ENCODE measurements at places on chromosomes 11 and 22.

DNA sequence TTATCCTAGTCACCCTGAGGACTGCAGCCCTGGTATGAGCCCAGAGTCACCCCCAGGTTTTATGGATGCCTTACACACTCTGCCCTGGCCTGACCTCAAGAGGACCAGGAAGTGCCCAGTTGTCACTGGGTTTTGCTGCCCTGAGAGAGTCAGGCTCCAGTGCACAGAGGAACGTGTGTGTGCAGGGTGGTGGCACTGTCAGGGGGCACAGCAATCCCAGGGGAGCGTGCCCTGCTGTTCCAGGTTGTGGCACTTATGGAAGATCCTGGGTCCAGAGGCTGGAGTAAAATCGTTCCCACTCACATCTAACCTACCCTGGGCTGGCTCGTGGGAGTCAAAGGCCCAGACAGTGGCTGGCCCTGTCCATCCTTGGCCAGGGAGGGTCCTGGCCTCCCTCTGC, 7.6 kb downstream of the APOBEC3A start:
- no peaks in the 10 kb centered on the region for H3K27me3 ChIP-seq
- no peaks in the 10 kb centered on the region for H3K4me1 ChIP-seq
- H3K36me3 ChIP-seq = no peaks in the 10 kb centered on the region
- H3K4me3 ChIP-seq = no peak overlapping the region
- H3K27ac ChIP-seq = no peak overlapping the region

- H3K27ac ChIP-seq = no peak within 1 kb of the TSS
- peak within 1 kb of the TSS; percentile 91 for H3K4me3 ChIP-seq
- H3K4me1 ChIP-seq = no peaks in the 10 kb centered on the region
- no peak for DNase-seq
Measured at GRCh38 chr11:818396-819128, at the start of gene PNPLA2. PNPLA2 (plus strand) TSS chr11:818914; CDS start chr11:819719, 805 bp downstream.

DNA sequence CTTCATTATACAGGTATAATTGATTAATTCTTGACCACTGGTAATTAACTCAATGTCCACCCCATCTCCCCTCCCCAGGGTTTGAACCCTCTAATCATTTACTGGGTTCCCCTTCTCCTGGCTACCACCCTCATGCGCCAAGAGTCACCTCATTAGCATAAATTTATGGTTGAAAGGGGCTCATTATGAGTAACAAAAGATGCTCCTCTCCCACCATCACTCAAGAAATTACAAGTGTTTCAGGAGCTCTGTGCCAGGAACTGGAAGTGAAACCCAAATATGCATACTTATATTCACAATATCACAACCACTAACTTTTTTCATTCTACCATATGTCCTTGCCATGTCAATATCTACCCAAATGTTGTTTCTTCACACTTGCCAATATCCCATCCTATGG, 7.8 kb upstream of the STIP1 start:
- no peak overlapping the region for H3K4me3 ChIP-seq
- no peak for DNase-seq
- H3K4me1 ChIP-seq = peaks cover 32% of the 10 kb centered on the region
- H3K36me3 ChIP-seq = peaks cover 9% of the 10 kb centered on the region
- no peak overlapping the region for H3K27ac ChIP-seq

DNA sequence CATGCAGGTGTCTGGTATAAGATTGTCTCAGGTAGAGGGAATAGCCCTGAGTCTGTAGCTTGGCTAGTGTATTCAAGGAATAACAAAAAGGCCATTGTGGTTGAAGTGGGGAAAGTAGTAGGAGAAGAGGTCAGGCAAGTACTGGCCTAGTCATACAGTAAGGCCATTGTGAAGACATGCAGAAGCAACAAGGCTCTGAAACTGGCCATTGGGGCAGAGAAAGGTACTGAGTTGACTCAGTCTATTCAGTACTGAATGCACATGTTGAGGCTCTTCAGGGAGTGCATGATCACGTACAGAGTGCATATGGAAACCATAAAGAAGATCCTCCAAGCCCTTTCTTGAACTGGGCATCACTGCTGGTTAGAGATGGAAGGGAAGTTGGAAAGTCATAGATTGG, 477.6 kb downstream of the SOX6 start:
- peaks cover 52% of the 10 kb centered on the region for H3K4me1 ChIP-seq
- H3K4me3 ChIP-seq = no peak overlapping the region
- H3K27ac ChIP-seq = no peak overlapping the region
- no peaks in the 10 kb centered on the region for H3K27me3 ChIP-seq

DNA sequence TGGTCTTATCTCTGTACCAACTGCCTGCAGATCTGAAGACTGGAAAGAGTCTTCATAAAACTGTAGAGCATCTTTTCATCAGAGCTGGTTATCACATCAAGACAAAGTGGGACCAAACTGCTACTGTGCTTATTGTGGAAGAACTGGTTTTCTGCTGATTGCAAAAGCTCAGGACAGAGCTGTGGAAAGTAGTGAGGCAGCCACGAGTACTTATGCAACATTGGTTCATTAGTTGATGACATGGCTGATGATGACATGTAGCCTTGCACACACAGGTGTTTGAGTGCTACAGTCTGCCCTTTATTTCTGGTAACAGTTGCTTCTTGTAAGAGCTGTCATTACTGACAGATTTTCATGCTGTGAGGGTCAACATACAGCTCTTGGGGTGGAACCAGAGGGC, 185.4 kb upstream of the GUCY1A2 start:
- DNase-seq = no peak
- H3K4me1 ChIP-seq = no peaks in the 10 kb centered on the region
- no peaks in the 10 kb centered on the region for H3K36me3 ChIP-seq
- no peak overlapping the region for H3K27ac ChIP-seq

GRCh38 chr11:36270701-36271100, 18.5 kb downstream of the COMMD9 start:
- H3K4me3 ChIP-seq = no peak overlapping the region
- H3K27ac ChIP-seq = no peak overlapping the region
- peaks cover 10% of the 10 kb centered on the region for H3K4me1 ChIP-seq
- DNase-seq = no peak
- H3K36me3 ChIP-seq = peaks cover 18% of the 10 kb centered on the region

DNA sequence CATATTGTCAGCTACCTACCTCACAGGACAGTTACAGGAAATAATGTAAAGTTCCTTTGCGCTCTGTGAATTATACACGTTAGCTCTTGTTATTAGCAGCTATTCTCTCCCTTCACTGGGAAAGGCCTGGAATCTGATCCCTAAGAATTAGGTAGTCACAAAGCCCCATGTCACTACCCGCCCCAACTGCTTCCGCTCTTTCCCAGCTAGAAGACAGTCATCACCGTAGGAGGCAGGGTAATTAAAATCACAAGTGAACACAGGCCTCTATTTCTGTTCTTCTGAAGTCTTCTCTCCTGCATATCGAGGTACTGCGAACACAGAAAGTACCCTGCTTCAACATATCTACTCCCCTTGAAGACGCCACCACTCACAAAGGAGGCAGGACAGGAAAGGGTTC, 12.6 kb upstream of the AHNAK start:
- H3K4me3 ChIP-seq = no peak overlapping the region
- H3K36me3 ChIP-seq = peaks cover 43% of the 10 kb centered on the region
- DNase-seq = no peak
- H3K4me1 ChIP-seq = peaks cover 52% of the 10 kb centered on the region
- H3K27me3 ChIP-seq = no peaks in the 10 kb centered on the region

GRCh38 chr11:114147375-114148012, 88.0 kb downstream of the ZBTB16 start:
- H3K36me3 ChIP-seq = no peaks in the 10 kb centered on the region
- no peak for DNase-seq
- no peaks in the 10 kb centered on the region for H3K27me3 ChIP-seq
- H3K4me1 ChIP-seq = peaks cover 53% of the 10 kb centered on the region
- H3K4me3 ChIP-seq = no peak overlapping the region

- no peak overlapping the region for H3K27ac ChIP-seq
- DNase-seq = no peak
- H3K4me3 ChIP-seq = no peak overlapping the region
Measured at GRCh38 chr11:69896250-69896649, 77.0 kb upstream of the FGF3 start.

GRCh38 chr11:46106530-46107407, 14.5 kb downstream of the PHF21A start:
- H3K27ac ChIP-seq = no peak overlapping the region
- no peak for DNase-seq
- H3K4me1 ChIP-seq = peaks cover 21% of the 10 kb centered on the region

- no peak overlapping the region for H3K27ac ChIP-seq
- H3K4me1 ChIP-seq = no peaks in the 10 kb centered on the region
- no peaks in the 10 kb centered on the region for H3K36me3 ChIP-seq
- H3K27me3 ChIP-seq = no peaks in the 10 kb centered on the region
- DNase-seq = no peak
Measured at GRCh38 chr11:110833033-110833484, 120.8 kb upstream of the ARHGAP20 start.

DNA sequence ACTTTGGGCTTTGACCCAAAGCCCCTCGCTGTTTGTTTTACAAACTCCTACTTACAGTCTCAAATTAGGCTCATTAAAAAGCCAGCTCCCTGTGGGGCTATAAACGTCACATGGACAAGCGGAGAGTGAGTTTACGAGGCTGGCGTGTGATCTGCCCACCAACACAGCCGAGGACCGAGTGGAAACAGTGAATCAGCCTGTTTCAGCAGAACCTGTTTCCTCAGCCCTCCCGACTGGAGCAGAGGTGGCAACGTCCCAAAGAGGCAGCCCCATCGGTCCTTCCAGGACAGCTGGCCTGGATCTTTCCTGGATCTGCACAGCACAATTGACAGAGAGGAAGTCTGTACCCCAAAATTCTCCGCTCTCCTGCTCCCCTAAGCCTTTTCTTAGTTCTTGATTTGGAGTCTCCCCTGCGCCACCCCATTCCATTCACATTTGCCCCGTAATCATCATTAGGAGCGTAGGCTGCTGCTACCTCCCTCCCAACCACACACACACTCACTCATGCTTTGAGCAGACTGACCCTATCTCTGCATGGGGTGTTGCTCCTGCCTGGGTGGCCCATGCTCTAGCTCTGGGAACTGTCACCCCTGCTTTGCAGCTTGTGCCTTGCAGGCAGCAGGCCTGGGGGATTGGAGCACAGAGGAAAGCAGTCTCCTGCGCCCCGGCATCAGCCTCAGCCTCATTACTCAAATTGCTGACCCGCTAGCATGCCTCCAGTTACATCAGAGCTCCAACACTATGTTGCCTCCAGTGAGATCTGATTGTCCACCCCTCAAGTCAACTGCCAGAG, 117.8 kb downstream of the NAT10 start:
- DNase-seq = no peak
- H3K36me3 ChIP-seq = no peaks in the 10 kb centered on the region
- no peaks in the 10 kb centered on the region for H3K27me3 ChIP-seq

GRCh38 chr22:44181033-44181911, 547 bp downstream of the PARVG start:
- peaks cover 6% of the 10 kb centered on the region for H3K4me1 ChIP-seq
- no peaks in the 10 kb centered on the region for H3K36me3 ChIP-seq
- H3K27ac ChIP-seq = no peak overlapping the region
- no peak overlapping the region for H3K4me3 ChIP-seq
- DNase-seq = no peak

- H3K4me1 ChIP-seq = peaks cover 12% of the 10 kb centered on the region
- no peak for DNase-seq
- H3K4me3 ChIP-seq = no peak overlapping the region
- H3K27me3 ChIP-seq = peaks cover 2% of the 10 kb centered on the region
Measured at GRCh38 chr11:444396-445144, 2.8 kb upstream of the ANO9 start.

GRCh38 chr22:42371099-42371498, 61.1 kb downstream of the NFAM1 start:
- H3K4me3 ChIP-seq = peak overlapping the region; percentile 54
- no peaks in the 10 kb centered on the region for H3K36me3 ChIP-seq
- peaks cover 69% of the 10 kb centered on the region for H3K27me3 ChIP-seq
- no peak overlapping the region for H3K27ac ChIP-seq
- peaks cover 56% of the 10 kb centered on the region for H3K4me1 ChIP-seq

DNA sequence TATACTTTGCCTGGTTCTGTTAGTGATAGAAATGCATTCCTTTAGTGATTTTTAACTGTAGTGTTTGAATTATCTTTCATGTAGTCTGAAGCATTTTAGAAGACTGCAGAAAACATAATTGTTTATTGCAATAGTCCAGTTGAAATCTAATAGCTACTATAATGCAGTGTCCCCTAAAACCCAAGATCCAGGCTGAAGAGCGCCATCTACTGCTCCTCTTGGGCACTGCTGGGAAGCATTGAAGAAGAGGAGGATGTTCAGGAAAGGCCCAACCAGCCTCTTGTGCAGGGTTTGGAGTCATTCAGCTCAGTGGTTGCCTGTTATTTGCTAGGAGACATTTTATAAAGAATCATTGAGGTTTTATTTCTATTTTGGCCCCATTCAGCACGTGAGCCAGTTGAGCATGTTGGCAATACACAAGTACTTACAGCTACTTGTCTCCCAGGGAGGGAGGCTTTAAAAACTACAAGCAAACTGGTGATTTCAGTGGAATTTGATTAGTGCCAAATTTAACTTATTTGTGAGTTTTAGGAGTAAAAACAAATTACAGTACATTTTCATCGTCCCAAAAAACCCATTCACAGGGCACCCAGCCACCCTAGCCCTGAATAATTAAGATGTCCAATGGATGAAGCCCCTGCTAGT, 74.9 kb upstream of the HORMAD2 start:
- peaks cover 25% of the 10 kb centered on the region for H3K4me1 ChIP-seq
- H3K4me3 ChIP-seq = no peak overlapping the region
- peak; percentile 75 for DNase-seq
- H3K27me3 ChIP-seq = no peaks in the 10 kb centered on the region

GRCh38 chr11:74646215-74646614, 53.8 kb downstream of the POLD3 start:
- H3K27ac ChIP-seq = no peak overlapping the region
- H3K27me3 ChIP-seq = no peaks in the 10 kb centered on the region
- H3K4me3 ChIP-seq = no peak overlapping the region
- no peaks in the 10 kb centered on the region for H3K4me1 ChIP-seq
- DNase-seq = no peak
- peaks cover 23% of the 10 kb centered on the region for H3K36me3 ChIP-seq

DNA sequence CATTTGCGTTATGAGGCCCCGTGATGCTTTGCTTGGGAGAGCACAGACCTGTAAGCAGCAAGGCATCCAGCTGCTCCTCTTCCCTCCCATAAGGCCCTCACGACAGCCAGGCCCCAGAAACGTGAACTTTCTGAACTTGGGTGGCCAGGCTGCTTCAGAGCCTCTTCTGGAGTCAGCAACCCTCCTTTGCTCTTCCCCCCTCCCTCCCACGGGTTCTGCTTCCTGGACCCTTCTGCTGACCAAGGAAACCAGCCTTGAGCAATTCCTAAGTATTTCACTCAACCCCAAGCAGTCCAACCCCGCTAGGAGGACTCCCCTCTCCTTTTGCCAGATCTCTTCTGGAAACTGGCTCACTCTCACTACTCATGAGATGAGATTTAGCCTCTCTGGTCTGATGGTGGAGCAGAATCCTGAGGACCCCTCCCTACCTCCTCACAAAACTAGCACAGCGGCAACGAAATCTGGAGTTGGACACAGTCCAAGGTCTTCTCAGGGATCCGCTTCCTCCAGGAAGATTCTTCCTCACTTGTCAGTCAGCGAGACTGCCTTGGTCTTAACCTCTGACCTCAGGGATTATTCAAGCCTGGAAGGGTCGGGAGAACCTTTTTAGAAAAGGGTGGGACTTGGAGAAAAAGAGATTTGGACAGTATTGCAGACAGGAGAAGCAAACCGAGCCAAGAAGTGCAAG, 86.2 kb downstream of the UBASH3B start:
- H3K4me1 ChIP-seq = peaks cover 12% of the 10 kb centered on the region
- H3K36me3 ChIP-seq = no peaks in the 10 kb centered on the region
- H3K4me3 ChIP-seq = no peak overlapping the region
- H3K27me3 ChIP-seq = no peaks in the 10 kb centered on the region
- H3K27ac ChIP-seq = no peak overlapping the region

Data from neural crest cell (in vitro differentiated cells).